ENCODE measurements at places on chromosomes 11 and 22. TPM values are rescaled to one million over a fixed set of nuclear protein-coding genes. Genes with fewer than 3 reads are reported as not detected.

- no peak for DNase-seq
Observed at GRCh38 chr22:35443338-35443737, 43.4 kb downstream of the MCM5 start.

GRCh38 chr11:12686246-12687060 is 12.2 kb downstream of the TEAD1 start:
- DNase-seq, result no peak

- no peak for DNase-seq
Observed at GRCh38 chr11:79918846-79919245, 478.0 kb upstream of the TENM4 start.

Gene ANO9
- total RNA-seq, result not detected

Gene CARD10
- 5.2 TPM for total RNA-seq

GRCh38 chr11:112024178-112024772 is 933 bp upstream of the DLAT start:
- DNase-seq, result no peak

DNA sequence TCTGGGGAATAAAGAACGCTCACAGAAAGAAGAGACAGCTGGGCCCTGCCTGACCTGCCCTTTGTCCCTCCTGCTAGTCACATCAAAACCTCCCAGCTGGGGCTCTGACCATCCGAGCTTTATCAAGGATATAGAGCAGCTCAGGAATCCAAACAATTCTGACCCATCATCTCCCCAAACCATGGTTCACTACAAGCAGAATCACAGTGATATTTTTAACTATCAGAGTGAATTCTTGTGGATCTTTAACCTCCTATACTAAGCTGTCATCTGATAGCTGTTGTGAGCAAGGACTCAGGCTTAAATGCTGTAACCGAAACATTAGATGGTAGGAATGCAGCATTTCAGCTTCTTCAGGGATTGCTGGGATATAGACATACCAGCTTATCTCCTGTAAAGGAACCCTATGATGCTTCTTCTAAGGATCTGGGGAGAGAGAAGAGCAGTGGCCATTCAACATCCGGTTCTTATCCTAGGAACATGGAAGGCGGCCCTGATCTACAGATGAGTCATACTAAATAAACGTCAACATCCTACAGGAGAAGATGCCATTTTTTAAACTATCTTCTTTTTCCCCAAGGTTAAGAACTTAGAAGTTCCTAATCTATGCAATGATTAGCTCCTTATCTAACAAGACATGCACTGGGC is 84.7 kb upstream of the AKIP1 start:
- DNase-seq, result no peak

DNA sequence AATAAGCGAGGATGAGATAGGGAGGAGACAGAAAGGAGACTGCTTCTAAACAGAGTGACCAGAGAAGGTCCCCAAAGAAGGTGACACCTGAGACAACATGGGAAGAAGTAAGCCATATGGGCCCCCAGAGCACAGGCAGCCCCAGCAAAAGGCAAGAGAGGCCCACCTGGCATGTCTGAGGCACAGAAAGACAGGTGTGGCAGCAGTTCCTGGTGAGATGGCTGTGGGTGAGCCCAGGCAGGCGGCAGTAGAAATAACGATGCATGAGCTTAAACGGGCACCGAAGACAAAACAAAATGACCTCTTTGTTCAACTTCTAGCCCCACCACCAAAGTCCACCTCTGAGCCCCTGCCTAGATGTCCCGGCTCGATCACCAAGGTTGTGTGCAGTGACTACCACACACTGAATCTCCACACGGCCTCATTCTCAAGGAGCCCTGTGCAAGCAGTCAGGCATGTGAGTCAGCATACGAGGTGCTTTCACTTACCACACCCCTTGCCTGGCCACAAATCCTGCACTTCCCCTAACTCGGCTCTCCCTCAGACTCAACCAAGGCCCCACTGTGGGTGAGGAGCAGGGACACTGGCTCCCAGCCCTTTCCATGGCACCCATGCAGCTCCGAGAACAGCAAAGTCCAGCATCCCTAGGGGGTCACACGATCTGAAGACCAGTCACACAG is 77.6 kb downstream of the PACSIN2 start:
- no peak for DNase-seq

DNA sequence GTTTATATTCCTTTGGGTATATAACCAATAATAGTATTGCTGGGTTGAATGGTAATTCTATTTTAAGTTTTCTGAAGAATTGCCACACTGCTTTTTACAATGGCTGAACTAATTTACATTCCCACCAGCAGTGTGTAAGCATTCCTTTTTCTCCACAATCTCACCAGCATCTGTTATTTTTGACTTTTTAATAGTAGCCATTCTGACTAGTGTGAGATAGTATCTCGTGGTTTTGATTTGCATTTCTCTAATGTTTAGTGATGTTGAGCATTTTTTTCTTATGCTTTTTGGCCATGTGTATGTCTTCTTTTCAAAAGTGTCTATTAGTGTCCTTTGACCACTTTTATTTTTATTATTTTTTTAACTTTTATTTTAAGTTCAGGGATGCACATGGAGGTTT is 275.3 kb downstream of the METTL15 start:
- no peak for DNase-seq

Gene ELMOD1
- 0.71 TPM for total RNA-seq

Gene DEPDC7
- total RNA-seq, result 0.75 TPM

- DNase-seq, result no peak
Observed at GRCh38 chr11:100031973-100032372, 655.1 kb upstream of the ARHGAP42 start.

Gene OR8G1
- not detected for total RNA-seq

- no peak for DNase-seq
Observed at GRCh38 chr11:27408246-27408800, 45.3 kb upstream of the CCDC34 start.

DNA sequence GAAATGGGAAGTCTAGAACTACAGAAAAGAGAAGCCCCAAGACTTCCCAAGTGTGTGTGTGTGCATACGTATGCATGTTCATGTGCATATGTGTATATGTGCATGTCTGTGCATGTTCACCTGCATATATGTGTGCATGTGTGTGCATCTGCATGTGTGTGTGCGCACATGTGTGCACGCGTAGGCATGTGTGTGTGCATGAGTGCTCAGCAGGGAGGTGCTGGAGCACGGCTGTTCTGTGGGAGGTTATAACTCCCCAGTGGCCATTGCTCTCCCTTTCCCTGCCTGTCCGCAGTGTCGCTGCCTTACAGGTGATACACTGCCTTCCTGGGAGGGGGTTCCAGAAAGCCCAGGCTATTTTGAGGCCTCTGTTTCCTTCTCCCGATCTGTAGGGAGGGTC is 29.8 kb downstream of the B3GAT1 start:
- DNase-seq, result no peak

DNA sequence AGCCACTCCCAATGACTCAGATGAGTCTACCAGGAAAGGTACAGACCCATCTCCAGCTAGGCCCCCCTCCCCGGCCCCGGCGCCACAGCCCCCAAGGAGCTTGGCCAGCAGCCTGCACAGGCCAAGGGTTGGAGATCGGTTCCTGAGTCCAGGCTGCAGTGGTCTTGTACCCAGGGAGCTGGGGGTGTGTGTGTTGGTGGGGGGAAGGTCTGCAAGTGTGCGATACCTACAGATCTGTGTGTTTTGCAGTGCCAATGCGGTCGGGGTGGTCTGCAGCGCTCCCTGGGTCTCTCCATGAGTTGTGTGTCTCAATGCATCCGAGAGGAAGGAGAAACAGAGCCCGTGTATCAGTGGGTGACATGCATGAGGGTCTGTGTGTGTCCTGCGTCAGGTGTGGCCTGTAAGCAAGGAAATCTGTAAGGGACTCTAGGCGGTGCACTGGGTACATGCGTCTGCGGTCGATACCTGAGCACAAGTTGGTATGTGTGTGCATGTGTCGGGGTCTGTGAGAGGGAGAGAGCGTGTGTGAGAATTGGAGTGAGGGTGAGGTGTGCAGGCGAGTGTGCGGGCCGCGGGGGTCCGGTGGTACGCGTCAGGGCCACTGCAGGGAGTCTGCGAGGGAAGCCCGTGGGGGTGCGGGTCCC is 645 bp downstream of the CDC42BPG start:
- no peak for DNase-seq

Gene GGT5
- total RNA-seq, result 6.1 TPM

Gene KCNJ11
- 31.4 TPM for total RNA-seq

DNA sequence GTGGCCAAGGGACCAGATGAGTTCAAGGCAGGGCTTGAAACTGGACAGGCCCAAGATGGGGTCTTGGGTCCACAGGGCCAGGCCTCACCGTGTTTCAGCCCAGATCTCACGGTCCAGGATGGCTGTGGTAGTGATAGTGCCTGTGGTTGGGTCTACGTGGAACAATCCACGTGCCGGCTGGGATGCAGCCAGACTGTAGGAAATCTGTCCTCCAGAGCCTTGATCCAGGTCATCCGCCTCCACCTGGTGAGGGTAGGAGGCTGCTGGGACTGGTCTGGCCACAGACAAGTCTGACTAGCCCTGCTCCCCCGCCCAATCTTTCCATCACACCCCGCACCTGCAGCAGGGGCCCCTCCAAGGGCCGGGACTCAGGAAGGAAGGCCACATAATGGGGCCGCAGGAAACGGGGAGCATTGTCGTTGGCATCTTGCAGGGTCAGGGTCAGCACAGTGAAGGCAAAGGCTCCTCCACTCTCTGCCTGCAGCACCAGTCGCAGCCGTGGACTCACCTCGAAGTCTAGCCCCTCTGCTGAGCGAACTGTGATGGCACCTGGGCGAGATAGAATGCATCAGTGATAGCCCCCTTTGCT is 6.7 kb upstream of the TPP1 start:
- no peak for DNase-seq

Gene SLC22A25
- not detected for total RNA-seq

GRCh38 chr11:107282195-107282594 is 175.4 kb downstream of the CWF19L2 start:
- no peak for DNase-seq

DNA sequence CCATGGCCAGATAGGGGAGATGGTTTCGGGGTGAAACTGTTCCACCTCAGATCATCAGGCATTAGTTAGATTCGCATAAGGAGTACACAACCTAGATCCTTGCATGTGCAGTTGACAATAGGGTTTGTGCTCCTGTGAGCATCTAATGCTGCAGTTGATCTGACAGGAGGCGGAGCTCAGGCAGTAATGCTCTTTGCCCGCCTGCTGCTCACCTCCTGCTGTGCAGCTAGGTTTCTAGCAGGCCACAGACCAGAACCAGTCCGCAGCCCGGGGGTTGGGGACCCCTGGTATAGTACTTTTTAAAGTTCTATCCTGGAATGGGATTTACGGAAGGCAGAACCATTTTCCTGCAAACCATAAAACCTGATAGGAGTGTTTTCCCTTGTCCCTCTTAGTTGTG is 54.6 kb downstream of the POLD3 start:
- no peak for DNase-seq

- no peak for DNase-seq
Observed at GRCh38 chr11:78261367-78261766, 72.6 kb downstream of the USP35 start.

DNA sequence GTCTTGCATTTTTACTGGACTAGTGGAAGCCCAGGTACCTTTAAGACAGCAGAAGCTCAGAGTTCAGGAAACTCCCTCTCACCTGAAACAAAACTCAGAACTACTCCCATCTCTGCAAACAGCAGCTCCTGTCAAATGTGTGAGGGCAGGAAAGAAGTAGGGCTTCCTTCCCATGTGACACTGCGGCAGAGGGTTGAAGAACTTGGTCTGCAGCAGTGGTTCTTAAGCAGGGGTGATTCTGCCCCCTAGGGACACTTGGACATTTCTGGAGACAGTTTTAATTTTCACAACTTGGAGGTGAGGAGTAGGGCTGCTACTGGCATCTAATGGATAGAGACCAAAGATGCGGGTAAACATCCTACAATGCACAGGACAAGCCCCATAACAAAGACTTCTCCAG is 63.4 kb downstream of the RCN1 start:
- no peak for DNase-seq

- no peak for DNase-seq
Observed at GRCh38 chr11:1146365-1146764, 11.4 kb upstream of the MUC5AC start.

Gene MMP27
- not detected for total RNA-seq

Gene CHRM1
- total RNA-seq, result not detected

Gene OR52A1
- not detected for total RNA-seq

Gene TMPRSS4
- total RNA-seq, result not detected

DNA sequence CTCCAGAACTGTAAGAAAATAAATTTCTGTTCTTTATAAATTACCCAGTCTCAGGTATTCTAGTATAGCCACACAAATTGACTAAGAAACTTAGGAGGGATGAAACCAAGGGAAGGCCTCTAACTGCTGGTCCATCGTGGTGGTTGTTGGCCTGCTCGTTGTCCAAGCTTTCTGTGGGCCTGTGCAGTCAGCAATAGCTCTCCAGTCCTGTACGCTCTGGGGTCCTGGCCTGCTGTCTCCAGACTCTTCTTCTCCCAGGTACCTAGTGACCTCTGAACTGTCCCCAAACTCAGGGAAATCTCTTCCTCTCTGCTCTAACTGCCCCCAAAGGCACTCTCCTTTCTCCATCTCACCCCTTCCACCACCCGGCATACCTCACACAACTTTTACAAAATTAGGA is 5.7 kb upstream of the VSIG10L2 start:
- DNase-seq, result no peak

DNA sequence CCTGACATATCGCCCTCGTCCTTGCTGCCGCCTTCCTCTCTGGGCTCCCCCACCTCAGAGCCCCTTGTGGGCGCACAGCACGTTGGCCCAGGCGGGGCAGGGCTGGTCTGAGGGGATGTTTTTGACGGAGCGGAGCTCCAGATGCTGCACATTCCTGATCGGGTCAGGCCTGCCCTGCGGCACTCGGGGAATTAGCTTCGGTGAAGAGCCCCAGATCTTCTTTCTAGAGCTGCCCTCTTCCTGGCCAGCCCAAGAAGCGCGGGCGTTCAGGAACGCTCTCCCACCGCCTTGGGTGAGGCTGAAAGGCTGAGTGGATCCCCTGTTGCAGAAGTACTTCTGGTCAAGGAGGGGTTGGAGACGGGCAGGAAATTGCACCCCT is 12.1 kb downstream of the YPEL4 start:
- DNase-seq, result no peak

DNA sequence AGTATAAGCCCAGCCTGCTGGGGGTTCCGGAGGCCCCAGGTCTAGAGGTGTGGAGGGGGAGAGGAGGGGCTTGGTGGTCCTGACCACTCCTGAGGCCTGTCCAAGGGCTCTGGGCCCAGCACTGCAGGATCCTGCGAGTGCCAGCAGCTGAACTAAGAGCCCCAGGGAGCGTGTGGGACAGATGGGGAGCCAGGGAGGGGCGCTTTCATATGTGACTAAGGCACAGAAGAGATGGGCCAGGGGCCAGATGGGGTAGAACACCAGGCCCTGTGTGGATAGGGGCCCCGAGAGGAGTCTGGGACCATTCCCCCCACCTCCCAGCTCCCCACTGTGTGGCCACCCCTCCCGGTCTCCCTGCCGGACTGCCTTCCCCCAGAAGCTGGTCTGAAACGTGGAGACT is 18.4 kb downstream of the MAFF start:
- DNase-seq, result no peak

DNA sequence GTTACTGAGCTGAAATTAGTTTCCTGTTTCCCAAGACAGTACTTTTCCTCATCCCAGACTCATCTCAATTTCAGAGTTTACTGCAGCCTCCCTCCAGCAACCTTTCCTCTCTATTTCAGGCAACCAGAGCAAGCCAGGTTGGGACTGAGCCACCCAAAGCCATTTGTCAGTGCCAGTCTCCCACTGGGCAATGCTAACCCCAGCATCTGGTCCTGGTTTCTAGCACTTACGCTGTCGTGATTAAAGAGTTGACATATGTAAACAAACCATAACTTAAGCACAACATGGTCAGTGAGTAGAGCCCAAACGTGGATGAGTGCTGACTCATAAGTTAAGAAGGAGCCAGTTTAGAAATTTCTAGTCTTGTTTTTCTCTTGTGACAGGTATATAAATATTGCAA is 119.6 kb upstream of the BLID start:
- peak; percentile 15 for DNase-seq

- no peak for DNase-seq
Observed at GRCh38 chr11:68653486-68654430, 30.6 kb upstream of the GAL start.
